Stimulated activated CD4-positive, alpha-beta T cell treated with anti-CD3 and anti-CD28 coated beads, TNF-alpha, amount 100 ng/mL, for 48 hours (primary cell): ENCODE measurements at places on chromosomes 5 and 9.

- DNase-seq = no peak
These were observed 96.5 kb downstream of the SH3TC2 start for GRCh38 chr5:148966348-148966747.

DNA sequence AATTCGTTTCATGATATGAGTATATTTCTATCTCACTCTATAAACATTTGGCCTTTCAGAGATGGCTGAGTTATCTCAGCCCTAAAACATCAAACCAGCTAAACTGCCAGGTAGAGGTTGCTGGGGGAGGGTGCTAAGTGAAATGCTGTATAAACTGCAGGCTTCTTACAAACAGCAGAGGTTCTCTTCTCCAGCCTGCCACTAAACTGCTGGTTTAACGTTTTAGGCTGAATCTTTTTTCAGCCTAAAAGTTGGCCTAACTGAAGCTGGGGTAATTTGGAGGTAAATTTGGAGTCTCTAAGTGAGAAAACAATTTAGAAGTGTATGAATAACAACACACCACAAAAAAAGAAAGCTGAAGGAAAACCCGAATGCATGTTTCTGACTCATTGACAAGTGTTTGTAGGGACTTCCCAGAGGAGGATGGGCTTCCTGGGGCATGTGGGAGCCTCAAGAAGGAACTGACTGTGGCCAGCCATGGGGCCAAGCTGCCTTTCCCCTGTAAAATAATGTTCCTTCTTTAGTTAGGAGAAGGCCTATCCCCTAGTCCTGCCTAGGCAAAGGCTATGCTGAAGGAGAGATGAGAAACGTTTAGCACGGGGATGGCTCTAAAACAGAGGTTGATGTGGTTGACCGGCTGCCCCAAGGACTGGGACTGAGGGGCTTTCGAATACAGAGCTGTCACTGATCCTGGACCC lies 44.3 kb downstream of the SLC28A3 start:
- peak; percentile 41 for DNase-seq

GRCh38 chr9:69660304-69660703 lies 11.9 kb downstream of the APBA1 start:
- no peak for DNase-seq

GRCh38 chr5:150122158-150122510 lies 33.5 kb downstream of the PDGFRB start:
- no peak for DNase-seq

DNA sequence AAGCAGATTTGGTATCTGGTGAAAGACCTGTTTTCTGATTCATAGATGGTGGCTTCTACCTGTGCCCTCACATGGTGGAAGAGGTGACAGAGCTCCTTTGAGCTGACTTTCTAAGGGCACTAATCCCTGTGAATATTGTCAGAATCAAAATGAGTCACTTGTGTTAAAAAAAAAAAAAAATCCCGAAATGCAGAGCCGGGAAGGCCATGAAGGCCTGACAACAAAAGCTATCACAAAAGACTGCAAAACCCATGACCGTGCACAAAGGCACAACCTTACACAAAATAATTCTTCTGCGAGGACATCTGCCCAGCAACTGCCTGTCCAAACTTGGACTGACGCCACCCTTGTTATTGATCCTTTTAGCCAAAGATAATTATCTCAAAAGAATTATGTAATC lies 19.6 kb upstream of the UBTD2 start:
- no peak for DNase-seq

GRCh38 chr5:112276991-112277390 lies 142.1 kb downstream of the EPB41L4A start:
- no peak for DNase-seq

DNA sequence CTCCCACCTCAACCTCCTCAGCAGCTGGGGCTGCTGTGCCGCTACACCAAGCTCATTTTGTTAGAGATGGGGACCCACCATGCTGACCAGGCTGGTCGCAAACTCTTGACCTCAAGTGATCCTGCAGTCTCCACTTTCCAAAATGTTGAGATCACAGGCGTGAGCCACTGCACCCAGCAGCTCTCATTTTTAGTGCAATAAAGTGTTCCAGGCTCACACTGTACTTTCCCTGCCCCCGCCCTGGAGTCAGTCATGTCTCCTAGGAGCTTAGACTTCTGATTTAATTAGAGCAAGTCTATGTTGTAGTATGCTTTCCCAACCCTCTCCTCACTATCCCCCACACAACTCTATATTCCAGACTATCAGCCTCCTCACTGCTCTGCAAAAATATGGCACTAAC lies 238.0 kb upstream of the ACTBL2 start:
- no peak for DNase-seq
